Heart left ventricle (tissue), 16 donors: ENCODE measurements at places on chromosomes 16 and 17. TPM values are rescaled to one million over a fixed set of nuclear protein-coding genes. Genes with fewer than 3 reads are reported as not detected.
A peak's percentile ranks its signal among the peaks of the same experiment; 100 is the strongest.

TCAP gene
- 2,028 TPM for polyA plus RNA-seq

SPSB3 gene
- polyA plus RNA-seq: 52.0 TPM

MPP3 gene
- polyA plus RNA-seq: 45.4 TPM

ST6GALNAC2 gene
- polyA plus RNA-seq: 2.1 TPM

GRCh38 chr17:42969001-42969581 is 4.8 kb upstream of the AARSD1 start:
- no peak for DNase-seq

GRCh38 chr17:44396946-44397345 is 7.5 kb upstream of the ITGA2B start:
- DNase-seq: no peak

RARA gene
- polyA plus RNA-seq: 22.0 TPM

LRRC75A gene
- 0.85 TPM for polyA plus RNA-seq

HSD17B1 gene
- polyA plus RNA-seq: 1.8 TPM

GRCh38 chr16:46743232-46743719 is 4.9 kb downstream of the MYLK3 start:
- no peak for DNase-seq

GRCh38 chr17:10474536-10474935 is 5.2 kb upstream of the MYH4 start:
- no peak for DNase-seq

- DNase-seq: peak; percentile 77
Observed at GRCh38 chr17:78883089-78883532, 19.9 kb downstream of the CEP295NL start.

DNA sequence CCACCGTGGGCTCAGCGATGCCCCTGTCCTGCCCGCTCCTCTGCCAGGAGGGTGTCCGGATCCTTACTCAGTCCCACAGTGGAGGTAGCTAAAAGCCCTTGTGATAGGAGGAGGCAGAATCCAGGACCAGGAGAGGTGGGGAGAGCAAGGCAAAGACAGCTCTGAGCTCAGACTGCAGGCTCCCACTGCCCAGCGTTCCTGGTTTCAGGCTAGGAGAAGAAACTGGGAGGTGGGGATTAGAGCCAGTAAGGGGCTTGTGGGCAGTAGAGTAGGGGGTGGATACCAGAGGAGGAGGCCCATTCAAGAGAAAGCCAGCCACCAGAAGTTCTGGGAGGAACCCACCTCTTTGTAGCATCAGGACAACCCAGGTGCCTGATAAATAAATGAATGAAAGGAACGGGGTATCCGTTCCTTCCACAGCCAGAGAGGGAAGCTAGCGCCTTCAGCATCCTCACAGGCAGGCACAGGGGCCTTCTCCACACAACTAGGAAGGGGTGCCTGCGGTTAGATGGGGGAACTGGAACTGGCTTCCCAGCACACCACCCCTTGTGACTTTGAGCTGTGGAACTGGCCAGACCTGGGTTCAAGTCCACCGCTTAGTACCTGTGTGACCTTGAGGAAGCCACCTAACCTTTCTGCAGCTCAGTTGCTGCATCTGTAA is 2.3 kb downstream of the IL21R start:
- no peak for DNase-seq

KRTAP3-1 gene
- not detected for polyA plus RNA-seq

PDXDC1 gene
- 68.9 TPM for polyA plus RNA-seq

UBE2O gene
- polyA plus RNA-seq: 19.3 TPM

GRCh38 chr17:50151041-50151936 is 812 bp upstream of the PPP1R9B start:
- peak; percentile 93 for DNase-seq

DNA sequence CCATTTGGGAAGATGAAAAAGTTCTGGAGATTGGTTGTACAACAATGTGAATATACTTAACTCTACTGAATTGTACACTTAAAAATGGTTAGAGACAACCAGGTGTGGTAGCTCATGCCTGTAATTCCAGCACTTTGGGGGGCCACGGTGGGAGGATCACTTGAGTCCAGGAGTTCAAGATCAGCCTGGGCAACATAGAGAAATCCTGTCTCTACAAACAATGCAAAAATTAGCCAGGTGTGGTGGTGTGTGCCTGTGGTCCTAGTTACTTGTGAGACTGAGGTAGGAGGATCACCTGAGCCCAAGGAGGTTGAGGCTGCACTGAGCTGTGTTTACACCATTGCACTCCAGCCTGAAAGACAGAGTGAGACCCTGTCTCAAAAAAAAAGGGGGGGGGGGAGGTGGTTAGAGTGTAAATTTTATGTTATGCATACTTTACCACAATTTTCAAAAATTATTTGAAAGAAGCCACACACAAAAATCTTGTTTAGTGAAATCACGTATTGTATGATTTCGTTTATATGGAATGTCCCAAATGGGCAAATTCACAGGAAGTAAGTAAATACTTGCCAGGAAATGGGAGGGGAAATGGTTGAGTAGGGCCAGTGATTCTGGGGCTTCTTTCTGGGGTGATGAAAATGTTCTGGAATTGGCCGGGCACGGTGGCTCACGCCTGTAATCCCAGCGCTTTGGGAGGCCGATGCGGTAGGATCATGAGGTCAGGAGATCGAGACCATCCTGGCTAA is 37.1 kb upstream of the AMZ2 start:
- DNase-seq: no peak

GRCh38 chr17:49404906-49405305 is 9.8 kb downstream of the PHB1 start:
- DNase-seq: no peak

PSMD3 gene
- polyA plus RNA-seq: 142 TPM

HEATR3 gene
- 2.4 TPM for polyA plus RNA-seq

GRCh38 chr16:1157639-1158455 is 4.9 kb downstream of the CACNA1H start:
- DNase-seq: peak; percentile 43

CCDC92B gene
- 0.27 TPM for polyA plus RNA-seq

CCL8 gene
- not detected for polyA plus RNA-seq

EPX gene
- not detected for polyA plus RNA-seq

CHST5 gene
- 0.18 TPM for polyA plus RNA-seq

GRCh38 chr16:86798247-86799041 is 220.1 kb downstream of the FOXL1 start:
- no peak for DNase-seq

LRRC37A gene
- polyA plus RNA-seq: 0.37 TPM

ANKFN1 gene
- polyA plus RNA-seq: not detected

GRCh38 chr17:8806253-8806925 is 7.2 kb upstream of the MFSD6L start:
- no peak for DNase-seq

DNA sequence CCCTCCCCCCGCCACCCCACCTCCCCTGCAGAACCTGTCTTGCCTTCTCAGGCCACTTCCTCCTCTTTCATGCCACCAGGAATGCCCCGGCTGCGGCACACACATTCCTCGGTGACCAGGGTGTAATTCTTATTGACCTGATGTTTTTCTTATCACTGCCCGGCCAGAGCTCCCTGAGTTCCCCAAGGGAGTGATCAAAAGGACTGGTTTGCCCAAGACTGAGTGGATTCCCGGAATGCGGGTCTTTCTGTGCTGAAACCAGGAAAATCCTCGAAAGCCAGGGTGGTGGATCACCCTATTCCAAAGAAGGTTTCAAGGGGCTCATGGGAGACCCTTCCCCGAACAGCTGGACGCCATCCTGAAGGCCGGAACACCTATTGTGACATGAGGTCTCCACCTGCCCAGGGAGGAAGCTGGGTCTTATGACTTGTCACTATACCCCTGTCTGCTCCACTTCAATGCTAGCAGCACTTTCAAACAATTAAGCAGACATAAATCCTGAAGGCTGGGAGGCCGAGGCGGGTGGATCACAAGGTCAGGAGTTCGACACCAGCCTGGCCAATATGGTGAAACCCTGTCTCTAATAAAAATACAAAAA is 53.0 kb upstream of the RPL38 start:
- no peak for DNase-seq

GRCh38 chr17:51398687-51399086 is 138.3 kb downstream of the UTP18 start:
- DNase-seq: no peak

IGFBP4 gene
- polyA plus RNA-seq: 136 TPM

GRCh38 chr17:47975189-47975822 is 4.4 kb downstream of the CDK5RAP3 start:
- no peak for DNase-seq

DNA sequence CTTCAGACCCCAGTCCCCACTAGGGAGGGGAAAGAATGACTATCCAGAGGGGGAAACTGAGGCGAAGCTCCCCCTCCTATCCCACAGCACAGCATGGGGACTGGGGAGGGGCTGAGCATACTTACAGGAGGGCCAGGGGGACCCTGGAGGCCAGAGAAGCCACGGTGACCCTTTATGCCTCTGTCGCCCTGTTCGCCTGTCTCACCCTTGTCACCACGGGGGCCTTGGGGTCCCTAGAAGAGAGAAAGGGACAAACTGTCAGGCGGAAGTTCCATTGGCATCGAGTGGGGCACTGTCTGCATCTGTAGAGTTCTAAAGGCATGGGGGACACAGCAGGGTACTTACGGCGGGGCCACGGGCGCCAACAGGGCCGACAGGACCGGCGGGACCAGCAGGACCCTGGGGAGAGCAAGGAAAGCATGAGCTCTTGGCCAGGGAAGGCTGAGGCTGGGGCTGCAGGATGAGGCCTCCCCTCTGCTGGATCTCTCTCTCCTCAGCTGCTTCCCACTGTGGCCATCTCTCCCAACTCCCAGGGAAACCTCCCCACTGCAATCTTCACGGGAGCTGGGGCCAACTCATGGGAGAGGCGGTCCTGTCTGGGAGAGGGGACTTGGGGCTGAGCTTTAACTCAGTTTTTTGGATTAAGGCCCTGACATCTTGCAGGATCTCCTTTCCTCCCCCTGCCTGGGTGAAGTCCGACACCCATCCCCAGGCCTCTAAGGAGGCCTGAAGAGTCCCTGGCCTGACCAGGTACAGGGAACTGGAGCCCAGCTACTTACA is 13.5 kb downstream of the COL1A1 start:
- DNase-seq: no peak

DNA sequence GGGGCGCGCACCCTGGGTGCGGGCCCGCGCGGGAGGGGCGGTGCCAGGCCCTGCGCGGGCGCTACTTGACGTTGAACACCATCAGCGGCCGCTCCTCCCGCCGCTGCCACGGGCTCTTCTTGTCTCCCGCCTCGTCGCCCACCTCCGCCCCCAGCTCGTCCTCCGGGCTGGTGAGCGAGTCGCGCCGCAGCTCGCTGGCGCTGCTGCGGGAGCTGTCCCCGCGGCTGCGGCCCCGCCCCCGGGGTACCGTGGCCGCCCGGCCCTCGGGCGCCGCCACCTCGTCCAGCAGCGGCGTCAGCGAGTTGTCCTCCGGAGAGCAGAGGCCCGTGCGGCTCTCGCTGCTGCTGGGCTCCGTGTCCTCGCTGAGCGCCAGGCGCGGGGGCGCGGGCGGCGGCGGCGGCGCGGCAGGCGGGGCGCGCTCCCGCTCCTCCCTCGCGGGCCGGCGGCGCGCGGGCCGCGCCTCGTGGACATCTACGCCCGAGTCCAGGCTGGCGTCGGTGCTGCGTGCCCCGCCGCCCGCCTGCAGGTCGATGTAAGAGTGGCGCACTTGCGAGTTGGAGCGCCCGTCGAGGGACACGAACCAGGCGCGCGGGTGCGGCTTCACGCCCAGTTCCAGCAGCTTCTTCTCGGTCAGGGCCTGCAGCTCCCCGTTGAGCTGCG is 8.7 kb downstream of the GRN start:
- no peak for DNase-seq

DNA sequence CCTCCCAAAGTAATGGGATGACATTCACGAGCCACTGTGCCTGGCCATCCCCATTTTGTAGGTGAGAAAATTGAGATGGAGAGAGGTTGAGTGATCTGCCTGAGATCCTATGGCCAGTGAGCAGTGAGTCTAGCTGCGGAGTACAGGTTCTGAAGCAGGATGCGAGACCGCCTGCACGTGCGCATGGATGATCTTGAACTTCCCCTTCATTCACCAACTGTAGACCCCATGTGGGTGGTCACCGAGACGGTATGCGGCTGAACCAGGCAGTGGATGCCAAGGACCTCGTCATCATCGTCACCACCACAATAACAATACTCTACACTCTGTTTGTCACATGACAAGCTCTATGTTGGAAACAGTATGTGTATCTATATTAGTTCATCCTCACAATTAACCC is 6.2 kb upstream of the SPNS3 start:
- peak; percentile 11 for DNase-seq

HID1 gene
- 6.7 TPM for polyA plus RNA-seq
